ENCODE measurements at places on chromosomes 2 and 18. TPM values are rescaled to one million over a fixed set of nuclear protein-coding genes. Genes with fewer than 3 reads are reported as not detected.

DNA sequence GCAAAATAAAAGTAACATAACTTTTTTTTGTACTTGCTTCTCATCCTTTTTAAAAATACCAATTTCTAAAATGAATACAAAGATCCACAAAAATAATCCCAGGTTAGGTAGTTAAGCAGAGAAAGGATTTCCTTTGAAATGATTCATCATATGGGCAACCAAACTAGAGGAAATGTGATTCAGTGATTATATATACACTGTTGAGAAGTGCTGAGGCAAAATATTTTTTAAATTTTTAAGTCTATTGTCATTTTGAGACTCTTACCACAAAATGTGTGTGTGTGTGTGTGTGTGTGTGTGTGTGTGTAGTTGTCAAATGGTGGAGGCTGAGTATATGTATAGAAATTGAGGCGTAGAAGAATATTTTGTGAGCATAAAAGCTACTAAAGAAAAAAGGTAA, 1075.3 kb downstream of the LRP1B start:
- DNase-seq = no peak

GRCh38 chr2:5491523-5491922, 200.7 kb upstream of the SOX11 start:
- no peak for DNase-seq

The AFF3 gene
- total RNA-seq = 9.7 TPM

The SPR gene
- 21.8 TPM for total RNA-seq

Measured in uterus (tissue), 4 donors.